ENCODE measurements at places on chromosomes 2 and 18.

GRCh38 chr2:118300832-118301231 is 212.6 kb downstream of the INSIG2 start:
- DNase-seq: no peak

DNA sequence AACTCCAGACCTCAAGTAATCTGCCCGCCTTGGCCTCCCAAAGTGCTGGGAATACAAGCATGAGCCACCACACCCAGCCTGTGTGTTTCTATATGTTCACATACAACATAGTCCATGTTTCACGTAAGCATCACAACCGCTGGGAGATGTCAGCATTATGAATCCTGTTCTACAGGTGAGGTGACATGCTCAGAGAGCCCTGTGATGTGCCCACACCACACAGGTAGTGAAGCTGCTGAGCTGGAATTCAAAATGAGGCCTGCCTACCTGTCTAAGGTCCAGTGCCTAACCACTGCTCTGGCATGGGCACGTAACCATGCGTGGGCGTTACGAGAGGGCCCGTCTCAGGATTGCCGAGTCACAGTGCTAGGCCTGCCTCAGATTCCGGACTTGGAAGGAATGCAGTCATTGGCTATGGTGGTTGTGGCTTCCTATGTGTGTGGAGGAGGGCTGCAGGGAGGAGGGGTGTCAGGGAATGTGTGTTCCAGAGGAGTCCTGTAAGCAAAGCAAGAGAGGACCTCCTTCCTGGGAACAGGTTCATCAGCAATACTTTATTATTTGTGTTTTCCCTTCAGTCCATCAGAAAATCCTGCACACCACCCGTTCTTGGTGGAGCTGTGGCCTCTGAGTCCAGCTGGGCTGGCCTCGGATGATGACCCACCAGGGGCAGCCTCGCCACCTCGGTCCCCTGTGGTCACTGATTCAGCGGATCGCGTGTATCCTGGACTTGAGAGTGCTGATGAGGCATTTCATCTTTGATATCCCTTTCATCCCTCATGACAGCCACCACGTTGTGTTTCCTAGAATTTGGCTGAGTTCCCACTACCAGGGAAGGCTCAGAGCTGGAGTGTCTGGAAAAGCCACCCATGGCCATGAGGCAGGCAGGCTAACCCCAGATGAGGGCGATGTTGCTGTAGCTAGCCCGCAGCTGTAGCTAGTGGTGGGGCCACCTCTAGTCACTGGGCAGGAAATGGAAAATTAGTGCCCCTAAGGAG is 31.1 kb downstream of the HK2 start:
- DNase-seq: no peak

GRCh38 chr18:21444465-21445212 is 155.9 kb downstream of the ESCO1 start:
- no peak for DNase-seq

- no peak for DNase-seq
Measured at GRCh38 chr2:100955226-100955625, 46.9 kb upstream of the RPL31 start.

- no peak for DNase-seq
Measured at GRCh38 chr2:67416136-67416535, 19.0 kb downstream of the ETAA1 start.

GRCh38 chr2:167504061-167504460 is 615.8 kb downstream of the XIRP2 start:
- DNase-seq: no peak

- DNase-seq: no peak
Measured at GRCh38 chr2:137837830-137838229, 126.4 kb upstream of the HNMT start.

DNA sequence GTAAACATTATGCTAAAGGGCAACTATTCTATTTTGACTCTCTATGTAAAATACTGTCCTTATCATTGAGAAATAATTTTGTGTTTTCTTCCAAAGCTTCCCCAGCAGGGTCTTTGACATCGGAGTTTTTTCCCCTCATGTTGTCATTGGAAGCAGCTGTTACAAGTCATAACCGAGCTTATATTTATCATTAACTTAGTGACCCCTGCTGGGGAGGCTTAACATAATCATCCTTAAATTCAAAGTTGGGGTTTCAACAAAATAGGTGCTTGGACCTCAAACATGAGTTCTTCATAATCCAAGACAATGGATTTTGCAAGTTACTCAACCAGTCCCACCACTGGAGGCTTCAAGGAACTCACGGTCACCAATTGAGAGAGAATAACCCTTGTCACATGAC is 330.9 kb downstream of the DCC start:
- no peak for DNase-seq
